ENCODE measurements at places on chromosomes 3 and 15. TPM values are rescaled to one million over a fixed set of nuclear protein-coding genes. Genes with fewer than 3 reads are reported as not detected.

Gene SLC22A14
- total RNA-seq: not detected

Gene C3orf20
- total RNA-seq: not detected

Gene SH2D7
- not detected for total RNA-seq

Gene EFCAB12
- 0.05 TPM for total RNA-seq

Gene TMPRSS7
- 0.16 TPM for total RNA-seq

Gene GPR149
- total RNA-seq: not detected

DNA sequence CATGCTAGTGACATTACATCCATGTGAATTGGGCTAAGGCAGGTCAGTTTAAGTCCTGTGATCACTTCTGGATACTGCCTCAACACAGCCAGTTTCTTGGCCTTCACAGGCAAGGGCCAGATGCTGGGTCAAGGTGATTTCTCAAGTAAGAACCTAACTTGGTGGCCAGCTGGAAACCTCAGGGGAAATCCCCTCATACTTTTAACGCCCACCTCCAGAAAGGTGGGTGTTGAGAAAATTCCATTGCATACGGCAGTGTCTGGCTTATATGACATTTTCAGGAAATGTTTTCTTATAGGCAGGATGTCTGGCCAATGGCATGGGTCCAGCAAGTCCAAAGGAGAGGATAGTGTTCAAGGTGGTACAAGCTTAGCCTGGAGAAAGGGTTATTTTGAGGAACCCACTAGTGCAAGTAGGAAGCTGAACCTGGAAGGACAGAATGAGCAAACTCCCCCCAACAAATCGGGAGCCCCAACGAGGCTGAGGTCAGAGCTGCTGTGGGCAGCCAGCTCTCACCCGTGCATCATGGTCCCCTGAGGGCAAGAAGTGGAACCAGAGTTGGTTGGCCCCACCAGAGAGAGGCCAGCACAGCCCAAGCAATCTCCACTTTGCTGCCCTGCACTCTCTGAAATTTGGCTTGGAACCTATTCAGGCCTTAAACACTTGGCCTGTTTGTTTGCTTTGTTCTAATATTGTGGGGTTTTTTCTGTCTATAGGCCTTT is 135.4 kb downstream of the PDE8A start:
- no peak for DNase-seq

DNA sequence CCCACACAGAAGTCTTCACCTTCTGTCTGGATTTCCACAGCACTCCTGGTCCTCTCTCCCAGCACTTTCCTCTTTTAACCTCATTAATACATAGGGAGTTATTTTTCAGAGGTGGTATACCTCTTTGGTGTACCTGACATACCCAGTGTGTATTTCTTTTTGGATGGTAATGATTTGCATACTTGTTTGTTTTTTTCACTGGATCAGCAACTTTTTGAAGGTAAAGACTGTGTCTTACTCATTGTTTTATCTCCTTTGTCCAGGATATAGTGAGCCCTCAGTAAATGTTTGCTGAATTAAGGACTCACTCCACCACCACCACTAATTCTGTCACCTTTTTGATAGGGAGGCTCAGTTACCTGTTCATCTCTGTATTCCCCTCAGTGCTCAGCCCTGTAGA is 52.1 kb downstream of the SACM1L start:
- DNase-seq: no peak

GRCh38 chr3:54785976-54786375 is 141.9 kb downstream of the LRTM1 start:
- no peak for DNase-seq

GRCh38 chr3:152405915-152406802 is 137.4 kb downstream of the MBNL1 start:
- peak; percentile 25 for DNase-seq

GRCh38 chr3:134463676-134464063 is 22.1 kb downstream of the ANAPC13 start:
- DNase-seq: no peak

DNA sequence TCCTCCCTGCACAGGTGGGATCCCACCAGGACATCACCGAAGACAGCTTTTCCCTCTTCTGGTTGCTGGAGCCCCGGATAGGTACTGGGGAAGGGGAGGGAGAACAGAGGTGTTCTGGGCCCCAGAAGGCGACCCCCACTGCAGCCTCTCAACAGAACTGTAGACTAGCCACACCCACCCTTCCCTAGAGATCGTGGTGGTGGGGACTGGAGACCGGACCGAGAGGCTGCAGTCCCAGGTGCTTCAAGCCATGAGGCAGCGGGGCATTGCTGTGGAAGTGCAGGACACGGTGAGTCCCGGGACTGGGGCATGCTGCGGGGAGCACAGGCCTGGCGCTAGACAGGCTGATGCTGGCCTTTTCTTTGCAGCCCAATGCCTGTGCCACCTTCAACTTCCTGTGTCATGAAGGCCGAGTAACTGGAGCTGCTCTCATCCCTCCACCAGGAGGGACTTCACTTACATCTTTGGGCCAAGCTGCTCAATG is 809 bp downstream of the NDUFAF3 start:
- no peak for DNase-seq

GRCh38 chr3:151866711-151867410 is 6.6 kb upstream of the SUCNR1 start:
- DNase-seq: no peak

- peak; percentile 93 for DNase-seq
Observed at GRCh38 chr15:91947683-91948608, 94.4 kb downstream of the SLCO3A1 start.

DNA sequence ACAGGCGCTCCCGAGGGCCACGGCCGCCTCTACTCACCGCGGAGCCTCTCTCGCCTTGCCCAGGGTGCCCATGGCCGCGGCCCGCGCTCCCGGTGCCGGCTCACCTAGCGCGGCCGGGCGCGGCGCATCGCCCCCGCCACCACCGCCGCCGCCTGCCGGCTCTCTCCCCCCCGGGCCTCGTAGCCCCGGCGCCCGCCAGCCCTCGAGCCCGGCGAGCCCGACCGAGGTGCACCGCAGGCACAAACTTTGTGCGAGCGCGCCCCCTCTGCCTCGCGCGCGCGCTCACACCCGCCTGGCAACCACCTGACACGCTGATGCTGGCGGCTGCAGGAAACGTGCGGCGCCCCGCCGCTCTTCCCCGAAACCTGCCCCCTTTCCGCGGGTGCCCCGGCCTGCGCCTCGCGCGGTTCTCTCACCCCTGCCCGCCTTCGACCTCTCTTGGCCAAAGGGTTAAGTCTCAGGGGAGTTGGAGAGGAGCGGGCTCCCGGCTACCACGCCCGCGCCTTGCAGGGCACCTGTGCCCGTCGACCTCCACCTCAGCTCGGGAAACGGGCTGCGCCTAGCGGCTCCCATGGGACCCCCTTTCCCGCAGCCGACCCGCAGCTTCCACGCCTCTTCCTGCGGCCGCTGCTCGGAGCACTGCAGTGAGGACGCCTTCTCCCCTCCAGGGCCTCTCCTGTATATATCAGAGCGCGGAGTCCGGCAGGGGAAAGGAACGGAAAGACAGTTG is at the start of gene RASGRP1:
RASGRP1 (minus strand) TSS at position 258 of the 730 bp plus-strand sequence; CDS start at position 72, 186 bp downstream.
- DNase-seq: no peak

GRCh38 chr15:74768771-74769342 is 13.0 kb upstream of the CSK start:
- peak; percentile 42 for DNase-seq
